Caco-2 (cell line): ENCODE measurements at places on chromosomes 7 and 10. TPM values are rescaled to one million over a fixed set of nuclear protein-coding genes. Genes with fewer than 3 reads are reported as not detected.

DNA sequence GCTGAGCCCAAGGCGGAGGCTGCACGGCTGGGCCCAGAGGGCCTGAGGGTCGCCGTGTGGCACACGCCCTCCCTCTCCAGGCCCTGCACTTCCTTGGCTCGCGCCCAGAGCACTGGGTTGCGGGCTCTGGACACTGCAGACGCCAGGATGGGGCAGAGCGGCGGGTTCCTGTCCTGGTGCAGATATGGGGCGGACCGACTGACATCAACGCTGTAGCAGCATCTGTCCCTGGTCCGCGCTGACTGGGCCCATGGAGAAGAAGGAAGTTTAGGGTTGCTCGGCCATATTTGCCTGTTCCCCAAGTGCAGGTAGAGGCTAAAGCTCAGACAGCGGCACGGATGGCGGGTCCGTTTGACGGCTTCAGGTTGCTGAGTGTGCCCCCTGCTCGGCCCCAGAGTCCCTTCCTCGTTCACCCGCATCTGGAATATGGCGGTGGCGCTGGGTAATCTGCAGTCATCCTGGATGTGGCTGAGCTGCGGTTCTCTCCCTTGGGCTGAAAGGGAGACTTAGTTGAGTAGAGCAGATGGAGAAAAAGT lies 116.1 kb downstream of the OR13A1 start:
- H3K4me3 ChIP-seq, result no peak overlapping the region
- H3K4me1 ChIP-seq, result no peaks in the 10 kb centered on the region
- H3K27ac ChIP-seq, result no peak overlapping the region
- H3K36me3 ChIP-seq, result no peaks in the 10 kb centered on the region
- no peak for DNase-seq

DNA sequence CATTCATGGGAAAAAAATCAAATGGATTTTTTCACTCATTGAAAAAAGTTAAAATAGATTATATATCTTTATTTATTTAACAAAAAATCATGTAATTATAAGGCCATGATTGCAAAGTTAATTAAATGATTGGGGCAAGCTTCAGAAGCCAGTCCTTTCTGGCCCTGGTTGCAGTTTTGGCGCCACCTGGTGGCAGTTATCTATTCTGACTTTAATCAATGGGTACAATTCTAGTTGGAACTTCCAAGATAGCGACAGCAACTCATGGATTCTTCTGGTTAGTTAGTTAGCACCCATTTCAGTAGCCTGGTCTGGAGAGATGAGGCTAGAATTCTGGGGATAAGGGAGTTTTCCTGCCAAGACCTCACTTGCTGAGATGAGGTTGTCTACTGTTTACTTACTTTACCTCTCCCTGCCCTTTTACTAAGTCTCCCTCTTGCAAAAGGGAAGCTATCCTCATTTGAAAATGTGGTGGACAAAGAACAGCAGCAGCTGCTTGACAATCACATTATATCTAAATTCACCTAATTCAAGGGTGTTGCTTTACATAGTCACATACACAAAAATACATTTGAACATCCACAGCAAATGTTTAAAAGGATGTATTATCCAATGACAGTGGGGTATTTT lies 42.3 kb downstream of the NOC3L start:
- H3K4me3 ChIP-seq, result no peak overlapping the region
- peak; percentile 58 for DNase-seq
- peaks cover 15% of the 10 kb centered on the region for H3K4me1 ChIP-seq
- H3K36me3 ChIP-seq, result no peaks in the 10 kb centered on the region

GRCh38 chr7:23093111-23093510 lies 12.5 kb upstream of the KLHL7 start:
- no peaks in the 10 kb centered on the region for H3K4me1 ChIP-seq
- H3K27me3 ChIP-seq, result no peaks in the 10 kb centered on the region
- no peak overlapping the region for H3K4me3 ChIP-seq
- H3K36me3 ChIP-seq, result no peaks in the 10 kb centered on the region

Gene GRID2IP
- total RNA-seq, result 0.65 and 0.95 TPM in 2 replicates

- DNase-seq, result no peak
- H3K27me3 ChIP-seq, result no peaks in the 10 kb centered on the region; the same call in 1 of the 2 replicates
- H3K4me3 ChIP-seq, result no peak overlapping the region
Observed at GRCh38 chr7:122988333-122988732, 7.2 kb downstream of the TAS2R16 start.
